ENCODE measurements at places on chromosomes 7 and 10. TPM values are rescaled to one million over a fixed set of nuclear protein-coding genes. Genes with fewer than 3 reads are reported as not detected.

SPAM1 gene
- not detected for total RNA-seq

HTRA1 gene
- total RNA-seq: 15.1 TPM

PTPRN2 gene
- 0.78 TPM for total RNA-seq

TMEM248 gene
- total RNA-seq: 65.9 TPM

- no peak for DNase-seq
Observed at GRCh38 chr10:86437447-86437846, 70.9 kb upstream of the GRID1 start.

ATP6V0E2 gene
- total RNA-seq: 13.0 TPM

PPP1R17 gene
- not detected for total RNA-seq

DNA sequence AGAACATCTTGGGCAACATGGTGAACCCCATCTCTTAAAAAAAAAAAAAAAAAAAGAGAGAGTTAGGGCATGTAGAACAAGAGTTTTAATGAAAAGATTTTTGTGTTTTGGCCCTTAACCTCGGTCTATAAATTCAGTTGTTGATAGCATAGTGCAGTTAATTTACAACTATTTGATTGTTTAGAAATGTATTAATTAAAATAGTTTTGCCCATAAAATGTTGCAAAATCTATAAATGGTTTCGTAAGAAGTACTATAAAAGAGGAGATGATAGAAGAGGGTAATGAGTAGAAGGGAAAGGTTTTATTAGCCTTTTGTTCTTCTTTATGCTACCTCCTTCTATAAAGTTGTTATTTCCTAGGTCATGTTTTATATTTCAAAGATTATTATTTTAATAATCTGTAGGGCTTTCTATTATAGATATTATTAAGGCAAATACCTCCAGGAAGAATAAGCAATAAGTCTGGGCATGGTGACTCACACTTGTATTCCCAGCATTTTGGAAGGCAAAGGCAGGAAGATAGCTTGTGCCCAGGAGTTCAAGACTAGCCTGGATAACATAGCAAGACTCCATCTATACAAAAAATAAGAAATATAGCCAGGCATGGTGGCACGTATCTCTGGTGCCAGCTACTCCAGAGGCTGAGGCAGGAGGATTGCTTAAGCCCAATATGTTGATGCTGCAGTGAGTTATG is 73.3 kb downstream of the MCU start:
- no peak for DNase-seq

DNA sequence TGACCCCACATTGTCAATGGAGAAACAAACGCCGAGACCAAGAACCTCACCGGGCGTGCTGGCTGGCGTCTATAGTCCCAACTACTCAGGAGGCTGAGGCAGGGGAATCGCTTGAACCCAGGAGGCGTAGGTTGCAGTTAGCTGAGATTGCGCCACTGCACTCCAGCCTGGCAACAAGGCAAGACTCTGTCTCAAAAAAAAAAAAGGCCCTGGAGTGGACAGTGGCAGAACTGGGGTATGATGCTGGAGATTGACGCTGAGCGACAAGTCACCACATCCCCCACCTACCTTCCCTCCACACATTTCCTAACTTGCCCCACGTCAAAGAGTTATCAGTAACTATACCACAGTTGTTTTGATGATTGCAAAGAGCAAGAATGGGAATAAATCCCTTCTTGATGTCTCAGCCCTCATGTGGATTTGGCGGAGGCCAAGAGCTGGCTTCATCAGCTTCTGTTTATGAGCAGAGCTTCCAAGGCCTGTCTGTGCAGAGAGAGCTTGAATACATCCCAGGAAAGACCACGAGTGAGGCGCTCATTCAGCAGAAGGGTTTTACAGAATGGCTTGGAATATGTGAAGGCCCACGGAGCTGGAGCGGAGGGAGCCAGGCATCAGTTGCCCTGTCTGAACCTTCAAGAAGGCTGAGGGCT is 28.0 kb upstream of the TNS3 start:
- DNase-seq: peak; percentile 13

GRCh38 chr10:34291466-34292193 is 523.5 kb downstream of the PARD3 start:
- DNase-seq: no peak

DNA sequence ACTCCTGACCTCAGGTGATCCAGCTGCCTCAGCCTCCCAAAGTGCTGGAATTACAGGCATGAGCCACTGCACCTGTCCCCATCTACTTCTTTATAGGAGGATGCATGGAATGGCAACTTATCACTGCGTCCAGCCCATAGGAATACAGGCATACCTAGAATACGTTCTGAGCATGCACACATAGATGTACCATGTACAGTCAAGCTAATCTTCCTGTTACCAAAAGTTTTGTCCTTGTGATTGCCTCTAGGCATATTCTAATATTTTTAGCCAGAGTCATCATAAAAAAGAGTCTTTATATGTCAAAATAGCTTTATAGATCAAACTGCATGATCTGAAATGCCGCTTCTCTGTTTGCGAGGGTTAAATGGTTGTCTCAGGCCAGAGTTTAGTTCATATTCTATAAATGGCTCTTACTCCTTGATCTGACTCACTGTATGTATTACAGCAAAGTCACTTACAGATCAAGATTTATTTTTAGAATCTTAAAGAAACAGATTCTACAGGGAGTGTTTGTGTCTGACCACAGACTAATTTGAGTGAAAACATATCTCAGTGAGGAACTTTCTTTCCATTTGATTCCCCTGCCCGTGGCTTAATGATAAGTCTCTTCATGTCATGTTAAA is 210.9 kb downstream of the CREB5 start:
- DNase-seq: no peak

GRCh38 chr10:35854661-35855060 is 212.6 kb upstream of the FZD8 start:
- no peak for DNase-seq

DNA sequence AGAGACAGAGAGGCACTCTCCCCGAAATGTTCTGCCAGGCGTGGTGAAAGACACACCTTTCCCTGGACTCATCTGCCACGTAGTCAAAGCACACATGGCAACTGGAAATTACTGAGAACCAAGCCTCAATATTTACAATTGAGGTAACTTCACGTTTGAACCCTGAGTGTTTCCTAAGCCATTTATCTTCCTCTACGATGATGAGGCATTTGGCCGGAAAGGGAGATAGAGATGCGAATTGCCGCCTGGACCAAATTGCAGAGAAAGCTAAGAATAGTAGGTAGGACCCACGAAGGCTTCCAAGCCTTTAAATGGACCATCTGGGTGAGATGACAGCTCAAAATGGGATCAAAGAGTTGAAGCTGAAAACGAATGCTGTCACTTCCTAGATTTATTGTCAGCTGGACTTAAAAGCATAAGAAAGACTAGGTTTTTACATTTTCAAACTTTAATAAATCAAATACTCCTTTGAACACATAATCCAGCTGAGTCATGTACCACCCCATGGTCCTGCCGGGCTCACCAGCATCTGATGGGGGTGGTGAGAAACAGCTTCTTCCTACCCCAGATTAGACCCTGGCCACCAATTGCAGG is 135.6 kb upstream of the LYZL2 start:
- no peak for DNase-seq

CPA2 gene
- total RNA-seq: not detected

GRCh38 chr10:114504769-114505579 is 100.7 kb upstream of the AFAP1L2 start:
- DNase-seq: peak; percentile 48

GRCh38 chr7:30630986-30631385 is 36.3 kb downstream of the GARS1 start:
- no peak for DNase-seq

LRRTM3 gene
- not detected for total RNA-seq

DNA sequence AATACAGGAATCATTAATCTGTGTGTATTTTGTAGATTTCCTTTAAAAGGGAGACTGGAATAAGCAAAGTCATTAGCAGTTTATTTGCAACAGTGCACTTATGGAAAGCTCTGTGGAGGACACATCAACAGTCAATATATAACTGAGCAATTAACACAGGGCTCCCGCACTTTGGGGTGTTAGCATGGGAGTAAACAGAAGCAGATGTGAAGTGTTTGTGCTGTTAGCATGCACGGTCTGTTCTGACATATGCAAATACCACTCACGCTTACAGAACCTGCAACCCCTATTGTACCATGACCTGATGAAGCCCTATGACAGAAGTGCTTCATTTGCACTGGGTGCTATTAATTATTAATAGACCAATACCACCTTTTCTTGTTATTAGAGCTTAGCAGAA is 118.9 kb downstream of the PPP1R3A start:
- no peak for DNase-seq

IL6 gene
- total RNA-seq: not detected
